ENCODE measurements at places on chromosomes 12 and 14.

DNA sequence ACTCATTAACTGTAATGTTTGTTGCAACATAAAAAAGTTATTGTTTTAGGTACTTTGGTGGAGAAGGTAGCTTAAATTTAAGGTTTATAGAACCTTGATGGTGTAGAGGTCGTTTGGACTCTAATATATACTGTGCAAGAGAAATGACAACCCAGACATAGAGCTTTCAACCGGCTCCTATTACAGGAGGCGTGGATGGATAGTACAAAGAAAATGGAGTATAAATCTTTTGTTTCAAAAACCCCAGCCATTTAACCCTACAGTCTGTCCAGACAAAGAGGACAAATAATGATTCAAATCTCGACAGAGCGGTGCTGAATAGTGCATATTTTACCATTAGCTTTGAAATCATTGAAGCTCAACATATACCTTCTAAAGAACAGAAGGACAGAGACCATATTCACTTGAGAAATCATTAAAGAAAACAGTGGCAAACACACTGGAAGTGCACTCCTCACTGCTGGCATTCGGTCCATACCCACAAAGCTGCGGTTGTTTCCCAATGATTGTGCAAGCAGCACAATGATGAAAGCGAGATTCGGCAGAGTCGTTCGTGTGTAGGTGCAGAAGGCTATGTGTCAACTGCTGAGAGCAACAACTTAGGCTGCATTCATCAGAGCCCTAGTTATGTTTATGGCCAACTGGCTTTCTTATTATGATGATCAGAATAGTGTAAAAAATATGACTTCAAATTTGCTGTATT is 688.6 kb downstream of the NOVA1 start:
- no peak for DNase-seq

GRCh38 chr12:95522692-95523091 is 28.6 kb downstream of the USP44 start:
- no peak for DNase-seq

DNA sequence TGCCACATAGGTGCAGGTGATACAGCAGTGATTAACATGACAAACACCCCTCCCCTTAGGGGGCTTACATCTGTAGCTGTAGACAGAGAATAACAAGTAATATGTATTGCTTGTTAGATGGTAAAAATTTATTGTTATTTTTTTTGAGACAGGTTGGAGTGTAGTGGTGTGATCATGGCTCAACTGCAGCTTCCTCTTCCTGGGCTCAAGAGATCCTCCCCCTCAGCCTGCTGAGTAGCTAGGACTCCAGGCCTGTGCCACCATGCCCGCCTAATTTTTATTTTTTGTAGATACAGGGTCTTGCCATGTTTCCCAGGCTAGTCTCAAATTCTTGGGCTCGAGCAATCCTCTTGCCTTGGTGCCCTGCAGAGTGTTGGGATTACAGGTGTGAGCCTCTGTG is 19.8 kb downstream of the DIP2B start:
- DNase-seq, result no peak

DNA sequence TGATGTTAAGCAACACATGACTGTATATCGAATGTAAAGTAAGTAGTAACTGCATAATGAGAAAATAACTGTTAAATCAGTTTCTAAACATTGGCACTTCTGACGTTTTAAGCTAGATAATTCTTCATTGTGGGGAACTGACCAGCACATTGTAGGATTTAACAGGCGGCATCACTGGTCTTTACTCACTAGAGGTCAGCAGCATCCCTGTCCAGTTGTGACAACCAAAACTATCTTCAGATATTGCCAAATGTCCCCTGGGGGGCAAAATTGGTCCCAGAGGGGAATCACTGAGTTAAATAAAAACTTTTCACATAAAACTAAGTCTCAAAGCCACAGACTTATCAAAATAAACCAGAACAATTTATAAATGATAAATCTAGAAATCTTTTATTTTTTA is 65.3 kb downstream of the BLTP3B start:
- DNase-seq, result no peak

DNA sequence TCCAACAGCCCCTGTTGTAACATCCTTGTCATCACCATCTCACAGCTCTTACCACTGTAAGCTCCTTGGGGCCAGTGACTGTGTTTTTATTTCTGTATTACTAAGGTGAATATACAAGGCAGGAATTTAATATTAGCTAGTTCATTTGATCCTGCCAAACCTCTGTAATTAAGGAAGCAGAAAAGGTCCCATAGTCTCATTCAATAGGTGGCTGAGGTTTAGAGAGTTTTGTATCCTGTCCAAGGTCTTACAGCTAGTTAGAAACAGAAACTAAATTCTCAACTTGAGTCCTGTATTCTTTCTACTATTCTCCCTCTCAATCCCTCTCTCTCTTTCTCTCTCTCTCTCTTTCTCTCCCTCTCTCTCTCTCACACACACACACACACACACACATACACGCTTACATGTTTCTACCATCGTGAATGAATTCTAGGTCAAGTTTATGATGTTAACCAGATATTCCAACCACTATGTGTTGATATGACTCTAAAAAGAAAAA is 543 bp upstream of the GLIPR1 start:
- no peak for DNase-seq

- peak; percentile 61 for DNase-seq
Measured at GRCh38 chr14:74941676-74942097, 13.7 kb downstream of the PGF start.
